Bronchial epithelial cell (primary cell): ENCODE measurements at places on chromosomes 6 and 20. TPM values are rescaled to one million over a fixed set of nuclear protein-coding genes. Genes with fewer than 3 reads are reported as not detected.

- peak; percentile 85 for DNase-seq
Observed at GRCh38 chr6:7129784-7130569, 22.2 kb downstream of the RREB1 start.

PLAGL1 gene
- 2.4 and 4.4 TPM in 2 replicates for total RNA-seq

GRCh38 chr6:16623731-16624130 is 137.5 kb downstream of the ATXN1 start:
- peak; percentile 6 for DNase-seq

GNAS-AS1 gene
- 0.13 and 1.3 TPM in 2 replicates for total RNA-seq

GRCh38 chr20:19642860-19643259 is 115.2 kb upstream of the RIN2 start:
- no peak for DNase-seq

DNA sequence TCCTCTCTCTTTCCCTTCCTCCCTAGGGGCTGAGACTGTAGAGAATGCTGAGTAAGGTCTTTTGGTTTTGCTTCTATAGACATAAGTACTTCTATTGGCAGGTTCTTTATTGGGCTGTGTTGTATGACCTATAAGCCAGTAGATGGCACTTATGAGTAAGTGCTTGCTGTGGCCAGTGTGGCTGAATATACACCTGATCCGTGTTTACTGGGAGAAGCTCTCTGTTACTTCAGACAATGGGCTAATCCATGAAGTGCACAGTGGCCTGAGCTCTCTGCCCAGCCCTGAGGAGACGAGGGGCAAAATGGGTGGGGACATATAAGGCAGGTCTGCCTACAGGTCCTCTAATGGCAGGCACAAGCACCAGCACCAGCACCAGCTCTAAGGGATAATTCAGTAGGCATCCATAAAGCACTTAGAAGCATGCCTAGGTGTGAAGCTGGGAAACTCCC is 610.3 kb downstream of the RNF144B start:
- peak; percentile 63 for DNase-seq

DNA sequence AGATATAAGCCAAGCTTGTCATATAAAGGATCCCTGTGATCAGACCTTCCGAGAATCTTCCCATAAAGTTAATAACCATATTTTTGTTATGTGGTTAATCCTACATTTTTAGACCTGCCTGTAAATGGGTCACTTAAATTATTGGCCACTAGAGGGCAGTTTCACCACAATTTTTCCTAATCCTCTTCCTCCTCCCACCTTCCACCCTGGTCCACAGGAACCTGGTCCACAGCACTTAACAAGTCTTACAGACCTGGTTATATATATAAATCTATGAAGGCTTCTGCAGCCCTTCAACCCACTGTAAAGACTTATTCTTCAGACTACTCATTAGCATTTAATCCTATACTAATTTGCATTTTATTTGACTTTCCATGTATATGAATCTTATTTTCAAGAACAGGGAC is 28.3 kb downstream of the MRS2 start:
- peak; percentile 62 for DNase-seq

DNA sequence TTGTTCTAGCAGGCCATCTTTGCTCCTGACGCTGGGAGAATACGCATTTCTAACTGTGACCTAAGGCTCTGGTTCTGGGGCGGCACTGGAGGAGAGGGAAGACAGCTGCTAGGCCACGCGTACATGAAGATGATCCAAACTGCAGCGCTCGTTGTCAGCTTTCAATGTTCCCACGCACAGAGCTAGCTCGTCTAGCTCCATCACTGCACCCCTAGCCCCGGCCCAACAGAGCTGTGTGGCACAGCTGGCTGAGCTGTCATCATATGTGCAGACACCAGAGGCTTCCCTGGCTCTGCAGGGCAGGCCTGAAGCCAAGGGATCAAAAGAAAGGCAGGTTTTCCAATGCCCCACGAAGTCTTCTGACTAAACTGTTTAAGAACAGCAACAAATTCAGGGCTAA is 124.7 kb downstream of the IRF4 start:
- DNase-seq, result no peak

DNA sequence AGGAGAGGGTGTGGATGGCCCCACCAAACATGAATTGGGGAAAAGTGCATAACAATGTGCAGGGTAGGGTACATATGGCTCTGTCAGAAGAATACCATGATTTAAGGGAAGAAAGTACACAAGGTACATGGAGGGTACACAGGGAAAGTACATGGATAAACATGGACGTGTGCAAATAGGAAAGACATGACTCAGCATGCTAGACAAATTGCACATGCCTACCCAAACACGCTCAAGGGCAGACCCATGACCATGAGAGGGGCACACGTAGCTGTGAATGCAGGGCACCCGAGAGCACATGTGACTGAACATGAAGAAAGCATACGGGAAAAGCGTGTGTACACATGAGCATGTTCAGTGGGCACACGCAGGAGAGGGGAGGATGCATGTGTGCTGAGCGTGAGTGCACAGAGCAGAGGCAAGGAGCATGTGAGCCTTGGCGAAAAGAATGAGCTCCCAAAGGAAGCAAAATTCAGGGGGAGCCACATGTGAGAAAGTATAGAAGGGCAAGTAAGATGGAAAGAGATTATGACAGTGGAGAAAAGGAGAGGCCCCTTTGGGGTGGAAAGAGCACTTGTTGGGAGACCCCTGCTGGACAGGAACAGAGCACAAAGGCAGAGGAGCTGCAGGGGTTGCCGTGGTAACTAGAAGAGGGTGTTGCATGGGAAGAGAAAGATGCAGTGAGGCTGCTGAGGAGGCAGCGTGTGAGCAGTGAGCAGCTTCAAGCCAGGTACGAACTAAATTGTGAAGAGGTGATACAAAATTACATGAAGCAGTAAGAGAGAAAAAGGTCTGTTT is 17.8 kb downstream of the OR2H2 start:
- no peak for DNase-seq

DNA sequence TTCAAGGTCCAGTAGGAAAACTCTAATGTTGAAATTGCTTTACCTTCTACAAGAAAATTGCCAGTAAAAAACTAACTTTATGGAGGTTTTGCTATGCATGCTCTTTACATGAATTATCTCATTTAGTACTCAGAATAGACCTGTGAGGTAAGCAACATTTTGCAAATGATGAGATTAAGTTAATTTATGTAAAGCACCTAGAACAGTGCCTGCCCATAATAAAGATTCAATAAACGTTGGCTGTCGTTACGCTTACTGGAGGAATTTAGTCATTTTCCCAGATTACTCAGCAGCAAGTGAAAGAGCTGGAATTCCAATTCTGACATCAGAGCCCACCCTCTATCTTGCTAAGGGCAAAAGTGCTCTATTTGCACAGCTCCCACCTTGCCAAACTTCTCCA is 69.4 kb upstream of the ARID1B start:
- DNase-seq, result no peak

MYCT1 gene
- total RNA-seq, result 0.13 and 0.53 TPM in 2 replicates

- no peak for DNase-seq
Observed at GRCh38 chr6:84877515-84878210, 113.3 kb upstream of the TBX18 start.

GRCh38 chr6:28876710-28877109 is 47.1 kb downstream of the TRIM27 start:
- no peak for DNase-seq

GRCh38 chr20:1700990-1701389 is 43.4 kb upstream of the SIRPG start:
- peak; percentile 2 for DNase-seq

GRCh38 chr6:147173140-147173539 is 31.1 kb upstream of the STXBP5 start:
- no peak for DNase-seq

ENPP4 gene
- total RNA-seq, result 0.26 and 1.4 TPM in 2 replicates

GRCh38 chr6:157905590-157906342 is 75.9 kb upstream of the SYNJ2 start:
- no peak for DNase-seq

PARD6B gene
- 8.2 and 12.4 TPM in 2 replicates for total RNA-seq

BTN1A1 gene
- not detected in 2 replicates for total RNA-seq

DNA sequence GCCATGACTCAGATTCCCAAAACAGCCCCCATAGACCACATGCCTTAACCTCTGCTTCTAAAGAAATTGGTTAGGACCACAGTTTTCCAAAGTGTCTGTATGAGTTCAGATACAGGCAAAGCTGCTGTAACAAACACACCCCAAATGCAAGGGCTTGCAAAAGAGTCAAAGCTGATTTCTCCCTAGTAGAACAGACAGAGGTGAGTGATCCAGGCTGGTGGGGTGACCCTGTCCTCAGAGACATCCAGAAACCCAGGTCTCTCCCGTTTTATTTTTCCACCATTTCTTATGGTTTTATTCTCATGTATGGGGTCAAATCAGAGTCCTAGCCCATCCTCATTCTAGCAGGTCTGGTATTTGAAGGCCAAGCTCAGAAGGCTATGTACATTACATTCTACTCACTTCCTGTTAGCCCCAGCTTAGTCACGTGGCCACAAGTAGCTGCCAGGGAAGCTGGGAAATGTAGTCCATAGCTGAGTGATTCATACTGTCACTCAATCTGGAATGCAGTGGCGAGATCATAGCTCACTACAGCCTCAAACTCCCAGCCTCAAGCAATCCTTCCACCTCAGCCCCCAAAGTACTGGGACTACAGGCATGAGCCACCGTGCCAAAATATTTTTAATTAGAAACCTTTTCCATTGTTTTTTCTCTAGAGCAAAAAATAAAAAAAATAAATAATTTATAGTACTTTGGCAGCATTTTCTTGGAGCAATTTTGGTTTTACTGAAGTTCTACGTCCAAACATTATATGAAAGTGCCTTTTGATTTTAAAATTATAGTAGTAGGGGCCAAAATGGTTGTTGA is 175.2 kb downstream of the ZMYND8 start:
- peak; percentile 88 for DNase-seq

HSPA1A gene
- 50.3 and 55.3 TPM in 2 replicates for total RNA-seq

DNA sequence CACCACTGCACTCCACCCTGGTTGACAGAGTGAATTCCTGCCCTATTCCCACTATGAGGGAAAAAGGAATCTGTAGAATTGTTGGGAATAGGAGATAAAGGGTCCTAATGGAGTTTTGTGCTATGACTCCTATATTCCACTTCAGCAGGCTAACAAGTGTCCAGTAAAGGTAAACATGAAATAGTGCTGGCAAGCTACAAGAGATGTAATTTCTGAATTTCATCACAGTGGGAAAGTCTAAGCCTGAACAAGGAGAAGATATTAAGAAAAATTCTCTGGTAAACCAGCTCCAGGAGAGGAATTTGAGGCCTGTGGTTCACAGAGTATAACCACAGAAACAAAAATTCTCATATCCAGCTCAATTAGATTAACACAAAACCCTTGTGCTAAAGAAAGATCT is 10.3 kb upstream of the C6orf58 start:
- no peak for DNase-seq

DNA sequence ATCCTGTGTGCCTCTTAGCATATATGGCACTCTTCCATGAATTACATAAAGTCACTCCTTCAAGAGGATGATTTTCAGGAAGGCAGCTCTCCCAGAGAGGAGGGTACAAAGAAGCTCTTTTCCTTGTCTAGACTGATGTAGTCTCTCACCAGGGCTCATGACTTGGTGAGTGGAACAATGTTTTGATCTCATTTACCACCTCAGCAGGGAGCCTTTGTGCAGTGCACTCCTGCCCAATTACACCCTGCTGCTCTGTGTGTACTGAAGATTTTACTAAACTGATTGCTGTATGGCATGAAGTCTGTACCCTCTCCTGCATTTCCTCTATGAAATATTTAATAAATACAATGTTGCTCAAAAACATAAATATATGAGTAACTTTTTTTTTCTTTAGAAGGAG is 598.3 kb upstream of the HS3ST5 start:
- DNase-seq, result no peak

UNC93A gene
- not detected in 2 replicates for total RNA-seq

PTK6 gene
- 59.5 and 107 TPM in 2 replicates for total RNA-seq

OR12D2 gene
- not detected in 2 replicates for total RNA-seq

- DNase-seq, result peak; percentile 8
Observed at GRCh38 chr6:97726378-97726777, 443.4 kb upstream of the MMS22L start.

GRCh38 chr6:33314515-33314942 is 651 bp upstream of the TAPBP start:
- peak; percentile 87 for DNase-seq

DSP gene
- 394 and 699 TPM in 2 replicates for total RNA-seq

- no peak for DNase-seq
Observed at GRCh38 chr6:132304891-132305305, 96.4 kb downstream of the MOXD1 start.

DNA sequence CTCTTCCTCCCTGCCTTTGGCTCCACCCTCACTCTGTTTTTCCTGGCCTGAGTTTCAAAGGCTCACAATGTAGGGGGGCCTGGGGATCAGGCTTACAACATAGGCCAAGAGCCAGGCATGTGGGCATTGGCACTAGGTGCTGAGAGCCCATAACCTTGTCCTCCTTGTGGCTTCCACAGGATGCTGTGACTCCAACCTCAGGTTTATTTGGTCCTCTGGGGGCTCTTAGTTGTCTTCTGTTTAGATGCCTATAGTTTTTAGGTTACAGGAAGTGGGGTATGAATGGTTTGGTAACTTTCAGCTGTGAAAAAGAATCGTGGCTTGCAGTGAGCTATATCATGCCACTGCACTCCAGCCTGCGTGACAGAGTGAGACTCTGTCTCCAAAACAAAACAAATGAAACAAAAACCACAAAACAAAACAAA is 25.6 kb downstream of the MMP24 start:
- no peak for DNase-seq

DNA sequence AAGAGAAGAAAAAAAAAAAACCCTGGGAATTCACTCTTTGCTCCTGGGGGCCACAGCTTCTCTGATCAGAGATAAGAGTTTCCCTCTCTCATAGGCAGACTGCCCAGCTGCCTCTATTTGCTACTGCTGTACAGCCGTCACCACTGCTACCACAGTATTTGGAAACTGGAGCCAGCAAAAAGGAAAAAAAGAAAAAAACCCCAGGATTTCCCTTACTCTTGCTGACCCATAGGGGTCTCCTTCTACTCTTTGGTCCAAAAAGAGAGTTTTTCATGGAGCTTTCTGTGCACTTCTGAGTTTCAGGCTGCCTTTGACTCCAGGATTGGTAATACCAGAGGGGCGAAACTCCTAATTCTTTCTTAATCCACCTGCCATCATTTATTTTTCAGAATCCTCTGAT is 89.7 kb downstream of the MDGA1 start:
- no peak for DNase-seq

IMPG1 gene
- not detected in 2 replicates for total RNA-seq

GRCh38 chr6:43492673-43493072 is 15.3 kb downstream of the TJAP1 start:
- no peak for DNase-seq

KHDC1L gene
- not detected in 2 replicates for total RNA-seq

DNA sequence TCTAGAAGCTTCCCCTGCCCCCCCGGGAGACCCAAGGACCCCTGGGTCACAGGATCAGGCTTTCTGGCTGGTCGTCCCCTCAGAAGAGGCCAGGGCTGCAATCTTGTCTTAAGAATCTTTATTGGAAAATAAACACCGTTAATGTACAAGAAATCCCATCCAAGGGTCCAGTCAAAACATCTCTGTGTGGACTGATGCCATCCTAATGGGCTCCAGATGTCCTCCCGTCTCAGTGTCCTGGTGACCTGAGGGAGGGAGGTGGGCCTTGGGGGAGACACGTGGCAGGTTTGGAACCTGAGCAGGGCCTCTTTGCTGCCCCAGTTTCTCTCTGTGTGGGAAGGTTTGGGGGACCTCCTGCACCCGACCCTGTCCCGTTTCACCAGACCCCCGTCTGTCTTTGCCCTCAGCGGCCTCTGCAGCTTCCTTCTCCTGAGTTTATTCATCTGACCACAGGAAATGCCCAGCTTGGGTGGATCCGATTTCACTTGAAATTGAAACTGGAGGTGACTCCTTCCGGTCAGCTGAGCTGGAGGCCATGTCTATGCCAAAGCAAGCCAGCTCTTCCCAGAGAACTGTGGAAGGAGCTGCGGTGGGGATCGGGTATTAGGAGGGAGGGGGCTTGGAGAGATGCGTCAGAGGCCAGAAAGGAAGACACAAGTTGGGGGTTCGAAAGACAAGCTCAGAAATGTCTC is 75.1 kb downstream of the SLC2A10 start:
- no peak for DNase-seq
